CD4-positive, alpha-beta T cell treated with Interleukin-6 for 4 hours (primary cell): ENCODE measurements at places on chromosomes 2 and 18.

DNA sequence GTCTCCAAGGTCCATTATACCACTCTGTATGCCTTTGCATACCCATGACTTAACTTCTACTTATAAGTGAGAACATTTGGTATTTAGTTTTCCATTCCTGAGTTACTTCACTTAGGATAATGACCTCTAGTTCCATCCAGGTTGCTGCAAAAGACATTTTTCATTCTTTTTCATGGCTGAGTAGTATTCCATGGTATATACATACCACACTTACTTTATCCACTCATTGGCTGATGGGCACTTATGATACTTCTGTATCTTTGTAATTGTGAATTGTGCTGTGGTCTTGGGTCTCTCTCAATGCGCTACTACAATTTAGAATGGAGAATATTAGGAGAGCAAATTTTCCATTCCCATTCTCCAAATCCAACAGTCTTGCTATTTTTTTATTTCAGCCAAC is 76.4 kb downstream of the ZRANB3 start:
- no peak for DNase-seq

GRCh38 chr18:5512176-5512575 is 31.6 kb downstream of the EPB41L3 start:
- no peak for DNase-seq

DNA sequence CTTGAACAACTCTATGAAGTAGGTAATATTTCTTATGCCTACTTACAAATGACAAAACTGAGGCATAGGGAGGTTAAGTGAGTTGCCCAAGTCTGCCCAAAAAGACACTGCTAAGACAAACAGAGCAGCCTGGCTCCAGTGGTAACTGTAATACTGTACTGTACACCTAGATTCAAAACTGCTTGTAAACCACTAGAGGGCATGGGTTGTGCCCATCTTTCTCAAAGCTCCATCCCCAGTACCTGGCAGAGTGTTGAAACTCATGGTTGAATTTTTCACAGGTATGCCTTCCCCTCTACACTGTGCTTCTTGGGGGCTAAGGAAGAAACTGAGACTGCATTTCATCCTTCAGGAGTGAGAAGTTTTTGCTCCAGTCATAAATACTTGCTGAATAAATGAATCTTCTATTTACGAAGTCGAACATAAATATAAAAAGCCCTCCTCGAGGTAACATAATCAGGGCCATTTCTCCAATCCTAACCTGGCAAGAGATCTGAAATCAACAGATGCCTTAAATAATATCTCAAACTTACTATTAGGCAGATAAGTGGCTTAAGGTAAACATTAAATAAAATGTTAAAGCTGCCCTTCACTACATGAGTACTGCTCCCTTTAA is 2.0 kb downstream of the PPP4R1 start:
- peak; percentile 55 for DNase-seq

DNA sequence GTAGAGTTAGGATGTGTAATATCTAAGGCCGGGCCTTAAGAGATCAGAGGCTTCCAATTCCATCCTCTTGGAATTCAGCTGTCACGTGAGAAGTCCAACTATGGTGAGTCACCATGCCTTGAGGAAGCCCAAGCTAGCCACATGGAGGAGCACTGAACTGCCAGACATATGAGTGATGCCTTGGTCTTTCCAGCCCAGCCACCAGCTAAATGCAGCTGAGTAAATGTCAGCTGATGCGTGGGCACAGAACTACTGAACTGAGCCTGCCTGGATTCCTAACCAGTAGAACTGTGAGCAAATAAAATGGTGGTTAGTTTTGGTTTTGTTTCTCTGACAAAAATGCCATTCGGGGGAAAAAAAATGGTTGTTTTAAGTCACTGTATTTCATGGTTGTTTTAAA is 153.7 kb upstream of the SERTAD2 start:
- DNase-seq = no peak

DNA sequence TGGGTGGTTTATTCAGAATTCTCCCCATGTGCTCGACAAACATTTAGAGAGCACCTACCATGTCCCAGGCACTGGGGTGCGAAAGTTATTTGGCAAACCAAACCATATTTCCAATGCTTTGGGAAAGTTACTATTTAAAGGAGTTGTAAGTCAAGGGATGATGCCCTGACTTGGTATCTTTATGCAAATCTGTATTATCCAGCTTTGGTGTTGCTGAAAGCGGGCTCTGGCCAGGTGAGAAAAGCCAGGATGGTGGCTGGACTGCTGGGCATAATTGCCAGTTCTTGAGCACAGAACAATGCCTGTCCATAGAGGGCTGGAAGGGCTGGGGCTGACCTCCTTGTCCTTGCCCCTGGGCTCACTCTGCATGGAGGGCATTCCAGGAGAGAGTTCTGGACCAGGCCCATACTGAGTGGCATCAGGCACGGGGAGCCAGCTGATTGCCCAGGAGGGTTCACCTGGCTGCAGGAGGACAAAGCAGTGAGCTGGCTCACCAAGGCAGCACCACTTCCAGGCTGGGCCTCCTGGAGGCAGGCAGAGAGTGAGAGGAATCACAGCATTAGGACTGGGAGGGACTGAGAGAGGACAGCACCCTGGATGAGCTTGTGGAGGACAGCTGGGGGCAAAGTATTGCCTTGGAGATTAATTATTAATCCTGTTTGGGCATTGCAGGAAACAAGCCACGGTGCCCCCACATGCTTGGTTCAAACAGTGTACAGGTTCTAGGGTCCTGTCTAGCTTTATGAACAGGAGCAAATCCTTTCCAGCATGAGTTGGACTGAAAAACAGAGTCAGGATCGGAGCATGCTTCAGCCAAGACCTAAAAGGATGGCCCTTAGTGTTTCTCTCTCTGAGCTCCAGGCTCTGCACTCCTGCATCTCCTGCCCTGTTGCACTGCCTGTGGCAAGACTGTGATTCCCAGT is 7.1 kb downstream of the KHK start:
- no peak for DNase-seq

- no peak for DNase-seq
Observed at GRCh38 chr2:108118996-108119395, 120.8 kb upstream of the SULT1C3 start.

DNA sequence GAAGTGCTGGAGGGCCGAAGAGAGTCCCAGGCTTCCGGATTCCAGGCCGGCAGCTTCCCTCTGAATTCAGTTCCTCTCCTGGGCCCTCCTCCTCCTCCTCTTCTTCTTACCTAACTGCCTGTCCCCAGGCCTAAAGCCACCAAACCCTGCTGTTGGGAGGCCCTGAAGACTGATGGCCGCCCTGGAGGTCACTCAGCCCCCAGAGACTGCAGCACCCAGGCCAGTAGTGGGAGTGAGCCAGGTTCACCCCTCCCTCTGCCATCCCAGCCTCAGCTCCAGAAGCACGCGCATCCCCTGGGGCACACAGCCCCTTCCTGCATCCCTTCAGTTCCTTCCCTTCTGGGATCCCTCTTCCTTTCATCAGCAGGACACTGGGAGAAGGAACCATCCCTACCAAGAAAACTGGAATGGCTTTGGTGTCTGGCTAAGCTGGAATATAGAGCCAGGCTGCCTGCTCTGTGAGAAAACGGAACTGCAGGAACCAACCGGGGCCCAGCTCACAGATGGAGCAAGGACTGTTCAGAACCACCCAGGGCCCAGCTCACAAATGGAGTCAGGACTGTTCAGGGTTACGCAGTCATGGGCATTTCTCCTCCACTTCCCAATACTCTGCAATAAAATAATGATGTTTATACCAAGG is 127.4 kb downstream of the NDUFA10 start:
- no peak for DNase-seq

DNA sequence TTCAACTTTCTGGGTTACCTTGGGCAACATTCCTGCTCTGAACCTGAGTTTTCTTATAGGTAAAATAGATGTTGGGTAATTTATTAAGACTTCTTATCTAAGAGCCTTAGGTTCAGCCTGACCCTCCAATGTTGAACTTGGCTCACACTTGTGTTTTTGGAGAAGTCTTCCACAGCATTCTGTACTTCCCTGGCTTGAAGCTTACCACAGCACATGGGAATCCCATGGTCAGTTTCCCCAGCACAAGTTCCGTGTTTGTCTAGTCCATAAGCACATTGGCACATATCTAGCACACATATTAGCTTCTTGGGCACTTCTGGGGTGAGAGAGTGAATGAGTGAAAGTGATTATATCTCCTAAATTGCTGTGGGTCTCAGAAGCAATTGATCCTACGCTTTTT is 782.5 kb upstream of the HS6ST1 start:
- DNase-seq = no peak

DNA sequence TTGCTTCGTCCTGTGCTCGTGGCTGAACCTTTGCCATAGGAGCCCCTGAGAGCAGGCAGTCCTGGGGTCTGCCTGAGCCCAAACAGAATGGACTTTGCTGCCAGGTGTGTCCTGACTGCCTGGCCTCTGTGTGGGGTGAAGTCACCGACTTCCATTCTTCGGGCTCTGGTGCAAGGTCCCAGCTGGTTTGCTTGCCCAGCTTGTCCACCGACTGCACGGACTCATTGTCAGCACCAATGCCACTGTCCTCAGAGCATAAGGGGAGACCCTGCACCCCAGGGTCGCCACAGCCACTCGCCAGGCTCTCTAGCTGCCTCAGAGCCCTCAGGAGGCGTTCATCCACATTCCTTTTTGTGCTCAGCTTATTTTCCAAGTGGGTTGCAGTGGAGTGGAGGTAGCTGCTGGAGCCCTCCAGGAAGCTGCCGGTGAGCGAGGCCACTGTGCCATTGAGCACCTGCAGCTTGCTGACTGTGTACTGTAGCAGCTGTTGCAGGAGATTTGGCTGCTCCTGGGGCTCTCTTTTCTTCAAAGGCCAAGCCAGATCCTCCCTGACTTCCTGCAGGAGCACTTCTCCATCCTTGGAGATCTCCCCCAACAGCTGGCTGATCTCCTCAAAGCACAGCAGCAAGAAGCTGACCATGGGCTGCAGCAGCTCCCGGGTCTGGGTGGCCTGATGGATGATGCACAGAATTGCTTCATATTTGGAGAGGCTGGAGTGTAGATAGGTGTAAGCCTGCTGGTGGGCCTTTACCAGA is 1.2 kb downstream of the PCARE start:
- no peak for DNase-seq

- DNase-seq = no peak
Observed at GRCh38 chr2:97936199-97936598, 59.5 kb downstream of the TMEM131 start.

DNA sequence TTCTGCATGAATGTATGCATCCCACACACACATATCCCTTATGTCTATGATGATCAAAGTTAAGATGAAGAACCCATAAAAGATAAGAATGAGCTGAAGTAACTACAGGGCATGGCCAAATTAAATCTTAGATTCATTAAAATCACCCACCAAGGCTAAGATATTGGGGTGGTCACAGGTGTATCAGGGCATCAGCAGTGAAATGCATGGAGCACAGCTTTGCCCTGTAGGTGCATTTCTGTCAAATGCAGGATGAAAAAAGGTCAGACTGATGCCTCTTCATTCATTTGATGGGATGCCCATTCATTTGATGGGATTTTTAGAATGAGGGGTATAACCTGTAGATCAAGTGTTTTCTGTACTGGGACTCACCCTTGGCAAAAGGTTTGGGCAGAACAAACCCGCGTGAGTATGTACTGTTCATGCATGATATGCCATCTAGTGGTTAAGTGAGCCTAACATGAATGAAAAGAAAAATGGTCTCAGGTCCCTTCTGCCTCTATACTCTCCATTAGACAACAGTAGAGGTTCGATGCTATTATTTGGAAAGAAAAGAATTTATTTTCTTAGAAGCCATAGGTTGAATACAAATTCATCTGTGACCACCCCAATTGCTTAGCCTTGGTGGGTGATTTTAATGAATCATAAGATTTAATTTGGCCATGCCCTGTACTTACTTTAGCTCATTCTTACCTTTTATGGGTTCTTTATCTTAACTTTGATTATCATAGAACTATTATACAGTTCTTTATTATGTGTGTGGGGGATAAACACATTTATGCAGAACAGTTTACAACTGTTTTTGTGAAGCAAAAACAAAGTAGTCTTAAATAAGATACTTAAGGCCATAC is 43.2 kb upstream of the NOSTRIN start:
- peak; percentile 27 for DNase-seq

DNA sequence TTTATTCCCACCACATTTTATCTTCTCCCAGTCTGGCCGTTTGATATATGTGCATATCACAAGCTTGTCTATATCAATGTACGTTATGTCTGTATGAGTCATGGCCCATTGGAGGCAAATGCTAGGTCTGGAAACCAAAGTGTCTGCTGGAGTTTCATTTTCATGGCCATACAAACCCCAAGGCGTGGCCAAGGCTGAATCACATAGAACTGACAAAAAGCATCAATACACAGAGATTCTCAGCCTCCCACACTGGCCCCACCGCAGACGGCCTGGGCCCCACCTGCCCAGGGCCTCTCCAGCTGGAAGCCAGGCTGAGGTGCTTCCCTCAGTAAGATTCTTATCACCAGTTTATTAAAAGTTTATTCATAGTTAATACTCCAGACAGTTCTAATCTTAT is 40.5 kb upstream of the SALL3 start:
- no peak for DNase-seq

DNA sequence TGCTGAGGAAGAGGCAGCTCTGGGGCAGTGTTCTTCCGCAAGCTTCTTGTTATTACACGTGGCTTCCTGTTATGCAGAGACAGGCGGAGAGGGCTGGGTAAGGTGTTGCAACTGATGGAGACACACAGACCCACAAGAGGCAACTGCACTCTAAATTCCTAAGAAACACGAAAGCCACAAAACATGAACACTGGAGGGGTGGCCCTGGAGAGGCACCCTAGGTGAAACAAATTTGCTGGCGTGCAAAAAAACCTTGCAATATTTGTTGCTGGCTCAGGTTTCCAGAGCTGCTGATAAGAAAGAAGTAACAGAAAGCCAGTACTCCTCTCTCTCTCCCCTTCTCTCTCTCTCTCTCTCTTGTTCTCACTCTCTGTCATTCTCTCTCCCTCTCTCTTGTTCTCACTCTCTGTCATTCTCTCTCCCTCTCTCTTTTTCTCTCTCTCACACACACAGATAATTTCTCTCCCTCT is 31.8 kb downstream of the ARHGAP25 start:
- DNase-seq = peak; percentile 80

GRCh38 chr2:201279079-201279478 is 18.7 kb downstream of the CASP8 start:
- no peak for DNase-seq

DNA sequence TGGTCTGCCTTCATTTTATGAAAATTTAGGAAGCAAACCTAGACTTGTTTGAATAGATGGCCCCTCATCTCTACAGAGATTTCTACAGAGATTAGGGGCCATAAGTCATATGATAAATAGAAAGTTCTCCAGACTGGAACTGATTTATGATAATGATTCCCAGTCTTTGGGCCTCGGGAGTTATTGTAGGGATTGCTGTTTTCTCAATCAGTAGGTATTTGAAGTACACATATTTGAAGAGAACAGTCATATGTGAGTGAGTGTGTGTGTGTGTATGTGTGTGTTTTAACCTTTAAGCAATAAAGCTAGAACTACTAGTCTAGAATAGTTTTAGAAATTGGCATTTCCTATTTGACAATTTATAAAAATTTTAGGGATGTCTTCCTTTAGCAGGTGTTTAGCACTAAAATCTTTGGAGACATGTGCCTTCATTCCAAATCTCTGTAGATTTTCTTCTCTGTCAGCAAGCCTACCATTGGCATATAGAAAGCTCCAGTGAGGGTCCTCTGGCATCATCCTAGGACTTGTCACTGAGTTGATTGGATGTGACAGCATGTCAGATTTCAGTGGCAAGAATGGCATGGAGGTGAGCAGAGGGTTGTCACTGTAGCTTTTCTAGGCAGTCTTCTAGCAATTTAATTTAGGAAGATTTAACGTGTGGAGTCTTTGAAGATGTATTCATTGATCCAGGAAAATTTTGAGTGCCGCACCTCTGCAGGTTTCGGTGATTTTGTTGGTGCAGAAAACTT is 71.2 kb downstream of the MYO1B start:
- no peak for DNase-seq

- DNase-seq = no peak
Observed at GRCh38 chr2:221844212-221845020, 272.3 kb upstream of the EPHA4 start.
